Stimulated activated CD8-positive, alpha-beta memory T cell treated with anti-CD3 and anti-CD28 coated beads, Interleukin-4, amount 100 ng/mL, for 4 hours (primary cell): ENCODE measurements at places on chromosomes 1 and 21.

DNA sequence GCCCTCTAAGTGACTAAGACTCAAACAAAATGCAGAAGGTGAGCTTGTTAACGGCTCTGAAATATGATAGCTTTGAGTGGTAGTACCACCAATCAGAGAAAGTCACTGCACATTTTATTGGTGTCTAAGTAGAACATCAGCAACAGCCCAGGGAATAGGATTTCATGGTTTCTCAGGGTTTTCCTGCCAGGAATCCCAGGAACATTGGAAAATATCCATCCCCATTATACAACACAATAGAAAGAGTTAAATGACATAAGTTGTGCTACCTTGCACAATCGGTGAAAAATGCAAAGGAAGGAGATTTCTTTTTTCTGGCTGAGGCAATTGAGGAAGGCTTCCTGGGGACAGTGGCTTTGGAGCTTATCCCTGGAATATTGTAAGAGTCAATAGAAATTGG is 283.1 kb downstream of the HLX start:
- DNase-seq = no peak

DNA sequence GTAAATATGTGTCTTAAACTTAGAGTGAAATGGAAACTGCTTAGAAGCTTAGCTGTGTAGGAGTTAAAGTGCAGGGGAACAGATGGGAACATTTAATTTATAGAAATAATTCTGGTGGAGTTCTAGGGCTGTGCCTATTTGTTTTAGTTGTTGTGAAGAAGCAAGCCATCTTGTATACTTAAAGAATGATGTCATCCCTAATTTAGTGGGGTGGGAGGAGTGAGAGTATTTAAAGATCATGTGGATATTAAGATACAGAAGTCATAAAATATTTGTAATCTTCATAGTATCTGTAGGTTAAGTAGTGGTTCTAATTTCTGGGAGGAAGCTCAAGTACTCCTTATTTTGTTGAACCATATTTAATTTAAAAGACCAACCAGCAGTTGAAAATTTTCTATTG is 41.5 kb downstream of the BACH1 start:
- no peak for DNase-seq

DNA sequence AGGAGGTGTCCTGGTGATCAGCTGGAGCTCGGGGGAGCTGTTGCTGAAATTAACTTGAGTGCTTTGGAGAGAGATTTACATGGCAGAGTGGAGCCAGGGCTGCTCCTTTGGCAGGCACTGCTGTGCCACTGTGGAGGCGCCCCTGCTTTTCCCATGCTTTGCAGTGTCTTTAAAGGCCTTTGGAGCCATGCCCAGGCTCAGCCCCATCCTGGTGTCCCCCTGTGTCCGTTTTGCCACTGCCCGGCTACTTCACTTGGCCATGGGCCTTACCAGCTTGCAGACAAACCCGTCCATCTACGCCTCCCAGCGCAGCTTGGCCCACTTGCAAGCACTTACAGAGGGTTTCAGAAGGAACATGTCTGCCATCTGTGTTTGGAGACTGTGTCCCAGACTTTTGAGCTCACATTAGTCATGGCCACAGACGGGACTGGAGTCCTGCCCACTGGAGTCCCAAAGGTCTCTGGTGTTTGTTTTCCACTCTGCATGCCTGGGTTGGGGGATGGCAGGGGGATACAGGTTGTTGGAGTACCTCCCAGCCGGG is 18.2 kb upstream of the LAMTOR5 start:
- no peak for DNase-seq

DNA sequence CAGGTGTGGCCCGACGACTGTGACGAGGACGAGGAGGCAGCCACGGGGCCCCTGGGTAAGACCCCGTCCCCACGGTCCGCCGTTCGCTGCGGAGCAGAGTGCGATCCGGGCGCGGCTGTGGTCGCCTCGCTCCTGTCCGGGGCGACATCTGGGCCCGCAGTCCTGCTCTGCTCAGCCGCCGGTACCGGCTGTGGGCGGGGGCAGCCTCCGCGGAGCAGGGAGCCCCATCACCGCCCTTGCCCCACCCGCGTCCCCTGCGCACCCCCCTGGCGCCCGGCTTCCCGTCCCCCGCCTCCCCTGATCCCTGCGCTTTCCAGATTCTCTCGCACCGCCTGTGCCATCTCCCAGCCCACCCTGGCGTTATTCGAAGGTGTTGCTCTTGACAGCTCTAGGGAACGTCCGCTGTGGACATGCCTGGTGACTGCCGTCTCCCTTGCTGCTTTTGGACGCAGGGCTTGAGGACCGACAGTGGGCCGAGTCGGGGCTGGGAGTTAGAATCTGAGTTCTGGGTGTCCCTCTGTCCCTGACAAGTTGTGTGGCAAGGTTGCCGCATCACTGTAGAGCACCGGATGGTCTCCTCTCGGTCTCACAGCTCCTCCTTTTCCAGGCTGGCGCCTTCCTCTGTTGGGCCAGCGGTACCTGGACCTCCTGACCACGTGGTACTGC is 596 bp downstream of the TOR3A start:
- DNase-seq = no peak

DNA sequence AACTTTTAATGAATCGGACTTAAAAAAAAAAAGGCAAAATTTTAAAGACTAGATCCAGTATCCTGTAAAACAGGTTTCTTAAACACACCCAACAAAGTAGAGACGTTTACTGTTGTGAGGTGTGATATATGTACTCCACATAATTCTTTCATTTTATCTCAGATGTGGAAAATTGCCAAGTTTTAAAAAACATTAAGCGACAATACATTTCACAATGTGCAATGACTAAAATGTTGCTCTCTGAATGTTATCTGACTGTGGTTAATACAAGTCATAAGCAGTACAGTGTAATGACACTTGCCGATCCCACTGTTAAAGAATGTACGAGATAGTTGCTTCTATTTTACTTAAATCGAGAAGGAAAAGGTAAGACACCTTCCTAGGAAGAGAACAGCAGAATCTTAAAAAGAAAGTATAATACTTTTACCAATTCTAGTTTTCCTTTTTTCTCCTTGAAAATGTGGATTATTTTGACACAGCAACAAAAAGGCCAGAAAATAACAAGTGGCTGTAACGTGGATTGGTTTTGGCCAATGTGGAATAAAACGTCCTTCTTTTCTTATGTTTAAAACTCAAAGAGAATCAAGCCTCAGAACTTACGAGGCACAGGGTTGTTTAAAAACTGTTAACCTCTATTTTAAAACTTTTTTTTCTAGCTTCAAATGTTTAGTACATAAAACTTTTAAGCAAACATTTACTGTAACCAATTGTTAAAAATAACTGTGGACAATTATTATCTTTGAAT is 51.4 kb downstream of the TP53BP2 start:
- DNase-seq = no peak

- no peak for DNase-seq
Observed at GRCh38 chr1:159835356-159835755, 8.7 kb downstream of the SLAMF8 start.

GRCh38 chr1:27469334-27469733 is 20.6 kb downstream of the WASF2 start:
- DNase-seq = no peak

GRCh38 chr1:15775706-15776105 is 17.1 kb downstream of the FBLIM1 start:
- no peak for DNase-seq

- no peak for DNase-seq
Observed at GRCh38 chr1:224377676-224378006, 21.0 kb downstream of the CNIH4 start.

GRCh38 chr1:7219031-7219430 is 433.8 kb downstream of the CAMTA1 start:
- DNase-seq = no peak

DNA sequence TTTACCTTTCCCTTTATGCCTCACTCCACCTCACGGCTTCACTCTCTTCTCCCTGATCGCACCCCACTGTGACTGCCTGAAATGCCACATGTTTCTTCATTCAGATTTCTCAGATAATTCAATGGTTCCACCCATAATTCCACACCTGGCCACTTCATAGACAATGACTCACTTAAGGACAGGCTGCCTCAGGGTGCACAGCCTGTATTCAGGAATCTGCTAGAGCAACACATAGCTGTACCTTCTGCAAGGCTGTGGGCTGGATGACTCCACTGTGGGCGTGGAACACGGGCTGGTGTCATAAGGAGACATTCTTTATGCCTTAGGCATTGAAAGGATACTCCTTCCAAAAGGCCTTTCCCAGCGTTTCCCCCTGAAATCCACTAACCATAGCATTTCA is 36.1 kb downstream of the L1TD1 start:
- DNase-seq = no peak

DNA sequence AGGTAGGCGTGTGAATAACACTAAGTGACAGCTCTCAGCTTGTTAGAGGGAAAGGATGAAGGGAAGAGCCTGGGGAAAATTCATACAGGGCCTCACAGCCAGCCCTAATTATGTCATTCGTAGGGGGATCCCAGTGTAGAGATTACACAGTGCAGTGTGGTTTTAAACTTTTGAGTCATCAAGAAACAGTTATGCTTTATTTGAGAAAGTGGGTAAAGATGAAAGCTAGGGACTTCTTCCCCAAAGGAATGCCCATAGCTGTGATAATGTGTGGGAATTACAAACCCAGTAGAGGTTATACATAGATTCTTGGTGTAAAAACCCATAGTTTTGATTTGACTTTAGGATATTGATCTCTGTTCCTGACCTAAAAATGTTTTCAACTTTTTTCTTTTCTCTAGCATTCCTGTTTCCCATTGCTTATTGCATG is 1.9 kb downstream of the TTF2 start:
- DNase-seq = no peak

DNA sequence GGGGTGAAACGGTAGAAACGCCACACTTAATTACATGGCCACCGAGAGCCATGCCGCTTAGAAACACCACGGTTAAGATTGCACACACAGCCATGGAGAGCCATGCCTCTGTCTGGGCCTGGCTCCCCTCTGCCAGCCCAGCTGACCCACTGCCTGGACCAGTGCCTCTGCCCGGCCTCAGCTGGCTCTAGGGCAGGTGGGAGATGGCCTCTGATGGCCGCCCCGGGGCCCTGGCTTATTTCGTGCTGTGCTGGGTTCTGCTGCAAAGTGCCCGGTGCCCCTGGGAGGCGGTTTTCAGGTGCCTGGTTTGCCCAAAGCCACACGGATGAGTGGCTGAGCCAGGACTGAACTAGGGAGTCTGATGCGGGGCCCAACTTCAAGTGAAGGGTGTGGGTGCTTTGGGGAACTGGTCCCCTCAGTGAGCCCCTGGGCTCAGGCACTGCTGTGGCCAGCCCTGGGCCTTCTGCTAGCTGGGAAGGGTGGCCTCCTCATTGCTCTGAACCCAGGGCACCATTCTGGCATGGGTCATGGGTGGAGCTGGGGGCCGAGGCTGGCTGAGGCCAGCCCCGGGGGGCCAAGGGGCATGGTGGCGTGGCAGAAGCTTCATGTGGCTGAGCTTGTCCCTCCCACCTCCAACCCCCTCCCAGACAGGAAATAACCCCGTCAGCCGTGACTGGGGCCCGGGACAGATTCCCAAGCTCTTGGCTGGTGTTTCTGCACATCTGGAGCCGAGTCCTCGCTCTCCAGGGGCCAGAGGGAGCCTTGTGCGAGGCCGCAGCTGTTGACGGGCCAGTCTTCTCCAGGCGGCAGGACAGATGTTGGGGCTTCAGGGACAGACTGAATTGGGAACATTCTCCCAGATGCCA is 1.9 kb upstream of the GPR153 start:
- DNase-seq = no peak

DNA sequence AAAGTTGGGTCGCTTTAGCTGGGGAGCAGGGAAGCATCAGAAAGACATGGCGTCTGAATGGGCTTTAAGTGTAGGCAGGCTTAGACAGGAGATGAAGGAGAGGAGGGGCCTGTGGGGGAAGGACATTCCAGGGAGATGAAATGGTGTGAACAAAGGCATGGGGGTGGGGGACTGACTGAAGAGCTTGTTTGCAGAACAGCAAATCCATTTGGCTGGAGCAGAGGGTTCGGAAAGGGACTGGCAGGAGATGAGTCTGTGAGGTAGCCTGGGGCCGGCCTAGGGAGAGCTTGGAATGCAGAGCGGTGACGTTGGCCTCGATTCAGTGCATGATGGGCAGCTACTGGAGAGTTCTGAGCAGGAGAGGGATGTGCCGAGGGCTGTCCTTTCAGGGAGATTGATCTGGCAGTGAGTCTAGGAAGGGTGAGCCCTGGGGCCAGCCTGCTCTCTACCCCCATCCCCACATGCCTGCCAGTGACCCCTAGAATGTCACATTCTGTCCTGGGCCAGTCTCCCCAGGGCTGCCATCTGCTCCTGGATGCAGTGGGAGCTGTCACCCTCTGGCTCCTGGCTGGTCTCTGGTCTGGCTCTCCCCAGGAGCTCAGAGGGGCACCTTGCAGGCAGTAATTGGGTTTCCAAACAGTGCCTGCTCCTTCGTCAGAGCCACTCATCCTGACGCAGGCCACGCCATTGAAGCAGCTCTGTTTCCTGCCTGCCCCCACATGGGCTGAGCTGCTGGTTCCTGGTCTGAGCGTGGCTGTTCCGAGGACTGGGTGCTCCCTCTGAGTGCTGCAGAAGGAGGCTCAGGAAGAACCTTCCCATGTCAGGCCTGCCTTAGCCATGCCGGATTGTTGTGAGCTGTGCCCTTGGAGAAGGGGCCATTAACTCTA is 22.3 kb upstream of the TMEM222 start:
- no peak for DNase-seq

DNA sequence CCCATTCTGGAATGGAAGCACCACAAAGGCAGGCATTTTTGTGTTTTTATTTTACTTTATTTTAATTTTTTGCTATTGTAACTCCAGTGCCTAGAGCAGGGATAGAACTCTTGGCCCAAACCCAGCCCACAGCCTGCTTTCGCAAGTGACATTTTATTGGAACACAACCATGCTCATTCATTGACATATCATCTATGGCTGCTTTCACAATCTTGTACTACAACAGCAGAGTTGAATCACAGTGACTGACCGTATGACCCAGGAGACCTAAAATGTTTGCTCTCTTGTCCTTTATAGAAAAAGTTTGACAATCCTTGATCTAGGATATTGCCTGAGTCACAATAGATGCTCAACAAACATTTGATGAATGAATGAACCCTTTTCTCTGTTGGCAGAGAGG is 83.9 kb upstream of the ATP1A1 start:
- DNase-seq = no peak

DNA sequence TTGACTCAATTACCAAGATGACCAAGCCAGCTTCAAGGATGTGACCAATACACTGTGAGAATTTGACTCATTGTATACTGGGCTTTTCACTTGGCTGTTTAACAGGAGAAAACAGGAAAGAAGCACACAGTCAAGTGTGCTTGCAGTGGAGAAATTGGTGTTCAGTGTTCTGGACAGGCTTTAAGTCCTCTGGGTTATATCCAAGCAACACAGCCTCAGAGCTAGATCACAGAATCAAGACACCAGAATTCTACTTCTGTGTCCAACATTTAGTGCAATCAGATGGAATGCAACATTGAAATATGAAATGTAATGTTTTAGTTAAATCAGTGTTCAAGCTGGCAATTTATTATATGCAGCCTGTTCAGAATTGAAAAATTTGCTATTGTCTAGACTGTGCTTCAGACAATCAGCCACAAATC is 694.4 kb downstream of the LTN1 start:
- DNase-seq = no peak

GRCh38 chr1:219385787-219386427 is 212.2 kb downstream of the LYPLAL1 start:
- DNase-seq = no peak
